Fibroblast of the conjunctiva (primary cell): ENCODE measurements at places on chromosomes 1 and 21.

DNA sequence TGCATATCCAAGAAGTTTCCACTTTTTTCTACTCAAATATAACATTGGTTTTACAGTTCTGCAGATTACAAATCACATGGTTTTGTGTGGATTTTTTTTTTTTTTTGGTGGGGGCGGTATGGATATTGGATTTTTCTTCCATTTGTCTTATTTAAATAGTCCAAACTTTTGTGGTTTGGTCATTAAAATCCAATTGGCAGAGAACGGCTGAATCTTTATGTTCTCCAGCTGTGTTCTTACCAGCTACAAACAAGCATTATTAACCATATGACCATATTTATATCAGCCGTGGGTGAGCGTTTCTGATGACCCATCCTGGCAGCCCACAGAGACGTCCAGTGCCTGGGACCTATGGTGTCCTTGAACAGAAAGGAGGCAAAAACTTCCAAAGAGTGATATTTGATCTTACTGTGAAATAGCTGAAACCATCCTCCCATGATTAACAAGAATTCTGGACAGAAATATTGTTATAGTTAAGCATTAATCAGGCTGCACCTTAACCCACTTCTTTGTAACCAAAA lies 200.4 kb downstream of the LYPLAL1 start:
- no peak for DNase-seq

DNA sequence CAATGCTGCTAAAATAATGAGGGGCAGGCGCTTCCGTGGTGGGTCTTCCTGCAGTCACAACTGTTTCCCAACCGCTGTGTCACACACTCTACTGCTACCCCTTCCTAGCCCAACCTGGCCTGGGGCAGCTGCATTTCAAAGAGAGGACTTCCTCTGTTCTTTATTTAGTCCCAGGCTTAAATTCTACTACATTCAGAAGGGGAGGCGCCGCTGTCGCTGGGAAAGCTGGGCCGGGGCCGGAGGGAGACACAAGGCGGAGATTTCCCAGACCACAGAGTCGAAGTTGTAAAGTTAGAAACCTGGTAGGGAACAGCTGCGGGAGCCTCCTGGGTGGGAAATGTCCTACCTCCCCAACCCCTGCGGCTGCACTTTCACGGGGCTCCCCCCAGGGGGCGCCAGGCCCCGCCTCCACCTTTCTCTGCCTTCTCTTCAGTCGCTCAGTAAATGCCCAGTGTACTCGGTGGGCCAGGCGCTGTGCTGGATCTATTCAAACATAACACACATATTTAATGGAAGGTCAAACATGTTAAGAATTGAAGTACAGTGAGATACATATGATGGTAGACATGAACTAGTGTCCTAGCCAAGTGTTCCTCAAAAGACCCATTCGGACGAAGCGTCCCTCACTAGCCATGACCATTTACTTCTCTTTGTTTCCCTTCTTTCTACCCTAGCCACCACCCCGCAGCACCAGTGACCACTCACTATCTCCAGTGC lies 23.1 kb downstream of the DYRK3 start:
- DNase-seq = no peak

- DNase-seq = no peak
These were observed 11.4 kb upstream of the MNDA start for GRCh38 chr1:158819461-158820443.

DNA sequence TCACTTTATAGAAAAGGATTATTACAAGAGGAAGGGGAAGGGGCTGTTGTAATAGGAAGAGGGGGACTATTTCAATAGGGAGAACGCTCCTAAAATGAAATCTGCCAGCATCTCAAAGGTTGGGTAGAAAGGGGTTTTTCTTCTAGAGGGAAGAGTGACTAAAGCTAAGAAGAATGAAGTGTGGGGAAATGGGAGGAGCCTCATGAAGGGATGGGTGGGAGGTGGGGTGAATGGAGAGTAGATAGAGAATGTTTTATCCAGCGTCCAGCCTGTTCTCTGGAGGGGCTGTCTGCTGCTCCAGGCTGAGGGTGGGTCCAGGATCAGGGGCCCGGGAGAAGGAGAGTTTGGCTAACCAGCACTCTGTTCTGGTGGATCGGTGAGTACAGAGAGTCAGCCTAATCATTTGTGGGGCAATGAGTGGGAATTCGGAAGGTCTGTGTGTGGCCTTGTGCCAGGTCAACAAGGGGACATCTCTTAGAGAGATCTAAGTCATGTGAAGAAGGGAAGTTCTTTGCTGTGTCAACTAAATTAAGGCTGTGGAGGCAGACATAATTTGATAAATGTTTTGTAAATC lies 25.2 kb downstream of the VN1R5 start:
- DNase-seq = no peak

DNA sequence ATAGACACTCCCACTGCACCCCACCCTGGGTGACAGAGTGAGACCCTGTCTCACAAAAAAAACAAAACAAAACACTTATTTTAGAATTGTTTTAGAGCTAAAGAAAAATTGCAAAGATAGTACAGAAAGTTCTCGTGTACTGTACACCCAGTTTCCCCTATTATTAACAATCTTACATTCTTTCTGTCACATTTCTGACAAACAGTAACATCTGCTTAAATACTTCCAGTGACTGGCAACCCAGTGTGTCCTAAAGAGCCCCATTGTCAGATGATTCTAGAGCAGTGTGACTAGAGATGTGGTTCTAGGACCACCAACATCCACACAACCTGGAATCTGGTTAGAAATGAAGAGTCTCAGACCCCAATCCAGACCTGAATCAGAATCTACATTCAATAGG lies 90.5 kb downstream of the LEPR start:
- DNase-seq = no peak

DNA sequence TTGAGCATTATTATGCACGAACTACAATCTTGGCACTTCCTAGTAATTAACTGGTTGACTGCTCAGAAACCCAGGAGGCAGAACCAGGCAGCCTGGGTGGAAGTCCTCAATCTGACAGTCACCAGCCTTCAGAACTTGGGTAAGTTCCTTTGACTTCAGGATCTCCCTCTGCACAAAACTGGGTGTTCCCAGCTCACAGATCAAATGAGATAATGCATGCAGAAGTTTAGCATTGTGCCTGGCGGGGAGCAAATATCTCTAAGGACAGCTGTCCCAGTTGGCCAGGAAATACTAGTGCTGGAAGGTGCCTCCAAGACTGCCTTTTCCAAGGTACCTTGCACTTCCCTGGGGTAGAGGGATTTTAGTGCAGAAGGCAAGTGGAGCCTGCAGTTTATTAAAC lies 294.8 kb downstream of the PCP4 start:
- DNase-seq = no peak

- no peak for DNase-seq
These were observed 108.0 kb downstream of the SGIP1 start for GRCh38 chr1:66641891-66642473.

DNA sequence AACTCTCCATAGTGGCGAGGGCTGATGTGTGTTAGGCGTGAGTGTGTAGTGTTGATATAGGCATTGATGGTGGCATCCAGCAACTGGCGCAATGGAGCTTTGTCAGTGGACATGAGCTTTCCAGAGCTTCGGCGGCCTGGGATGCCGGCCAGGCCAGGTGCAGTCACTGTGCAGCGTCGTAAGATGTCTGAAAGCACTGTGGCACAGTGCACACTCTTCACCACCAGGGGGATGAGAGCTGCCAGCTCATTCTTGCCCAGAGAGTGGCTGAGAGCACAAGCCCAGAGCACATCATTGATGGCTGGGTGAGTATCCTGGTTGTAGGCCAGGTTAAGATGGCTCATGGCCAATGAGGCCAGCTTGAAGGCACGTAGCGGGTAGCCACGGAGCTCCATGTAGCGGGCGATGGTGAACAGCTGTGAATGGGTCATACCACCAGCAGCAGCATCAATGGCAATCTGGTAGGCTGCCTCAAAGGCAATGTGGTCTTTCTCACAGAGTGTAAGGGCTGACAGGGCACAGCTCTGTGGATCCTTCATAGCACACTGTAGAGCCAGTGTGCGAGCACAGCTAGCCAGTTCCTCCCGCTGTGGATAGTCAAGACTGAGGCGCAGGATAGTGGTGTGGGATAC lies 6.7 kb downstream of the UROD start:
- peak; percentile 9 for DNase-seq

DNA sequence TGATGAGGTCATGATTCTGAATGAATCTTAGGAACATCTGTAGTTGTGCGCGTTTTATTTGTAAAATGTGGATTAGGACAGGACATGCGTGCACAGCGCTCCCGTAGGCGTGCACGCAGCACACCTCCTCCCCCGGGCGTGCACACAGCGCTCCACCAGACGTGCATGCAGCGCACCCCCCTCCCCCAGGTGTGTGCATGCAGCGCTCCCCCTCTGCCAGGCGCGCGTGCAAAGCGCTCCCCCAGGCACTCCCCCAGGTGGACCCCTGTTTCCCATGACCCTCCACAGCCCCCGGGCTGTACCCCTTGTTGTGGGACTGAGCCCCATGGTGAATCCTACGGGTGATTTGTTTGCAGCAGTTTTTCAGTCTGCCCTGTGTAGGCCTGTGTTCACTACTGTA lies 61.6 kb downstream of the S100B start:
- no peak for DNase-seq

DNA sequence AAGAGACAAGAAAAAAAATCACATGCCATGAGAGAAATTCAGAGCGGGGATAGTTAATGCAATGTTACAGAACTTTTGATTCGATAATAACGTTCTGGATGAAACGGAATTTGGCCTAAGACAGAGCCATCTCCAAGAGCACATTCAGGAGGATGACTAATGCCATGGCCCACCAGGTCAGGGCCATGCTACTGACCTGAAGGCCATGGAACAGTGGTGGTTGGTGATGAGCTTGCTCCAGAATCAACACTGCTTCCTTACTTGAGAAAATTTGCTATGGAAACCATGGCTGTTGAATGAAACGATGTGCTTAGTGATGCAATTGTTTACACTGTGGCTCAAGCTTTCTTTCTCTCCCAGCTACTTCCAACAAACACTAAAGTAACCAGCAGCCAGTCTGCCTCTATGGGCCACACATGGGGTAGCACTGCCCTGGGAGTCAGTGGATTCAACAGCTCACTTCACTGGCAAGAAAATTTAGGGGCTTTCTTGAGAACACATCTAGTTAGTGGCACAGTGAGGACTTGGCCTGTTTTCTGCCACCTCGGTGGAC lies 299.1 kb downstream of the PCP4 start:
- no peak for DNase-seq

- DNase-seq = no peak
These were observed 75.2 kb upstream of the LRRN2 start for GRCh38 chr1:204760757-204761156.

DNA sequence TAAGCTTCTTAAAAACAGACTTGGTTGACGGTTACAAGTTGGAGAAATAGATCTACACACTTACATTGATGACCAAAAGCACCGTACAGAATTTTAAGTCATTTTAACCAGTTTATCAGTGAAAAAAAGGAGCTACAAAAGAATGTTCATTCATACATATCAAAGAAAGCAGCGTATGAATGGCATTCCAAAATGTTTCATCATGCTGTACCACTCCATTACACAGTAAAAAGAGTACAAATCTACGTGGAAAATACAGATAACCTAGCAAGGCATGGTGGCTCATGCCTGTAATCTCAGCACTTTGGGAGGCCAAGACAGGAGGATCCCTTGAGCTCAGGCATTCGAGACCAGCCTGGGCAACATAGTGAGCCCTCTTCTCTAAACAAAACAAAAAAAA lies 40.3 kb downstream of the ZZZ3 start:
- no peak for DNase-seq

DNA sequence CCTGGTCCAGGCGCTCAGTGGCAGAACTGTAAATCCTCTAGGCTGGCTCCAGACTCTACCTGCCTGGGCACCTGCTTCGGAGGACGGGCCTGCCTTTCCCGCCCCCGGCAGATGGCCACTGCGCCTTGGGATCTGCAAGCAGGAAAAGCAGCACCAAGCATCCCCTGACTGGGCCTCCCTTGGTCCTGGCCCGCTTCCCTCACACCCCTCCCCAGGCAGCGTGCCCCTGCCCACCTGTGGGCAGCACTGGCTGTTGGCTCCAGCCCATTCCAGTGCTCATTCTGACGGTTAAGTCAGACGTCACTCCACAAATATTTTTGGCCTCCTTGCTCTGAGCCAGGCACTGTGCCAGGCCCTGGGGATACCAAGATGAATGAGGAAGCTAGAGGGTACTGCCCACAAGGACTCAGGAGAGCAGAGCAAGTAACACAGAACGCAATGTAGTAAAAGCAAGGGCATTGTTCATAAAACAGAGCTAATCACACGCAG lies 22.0 kb upstream of the BLACAT1 start:
- peak; percentile 47 for DNase-seq

DNA sequence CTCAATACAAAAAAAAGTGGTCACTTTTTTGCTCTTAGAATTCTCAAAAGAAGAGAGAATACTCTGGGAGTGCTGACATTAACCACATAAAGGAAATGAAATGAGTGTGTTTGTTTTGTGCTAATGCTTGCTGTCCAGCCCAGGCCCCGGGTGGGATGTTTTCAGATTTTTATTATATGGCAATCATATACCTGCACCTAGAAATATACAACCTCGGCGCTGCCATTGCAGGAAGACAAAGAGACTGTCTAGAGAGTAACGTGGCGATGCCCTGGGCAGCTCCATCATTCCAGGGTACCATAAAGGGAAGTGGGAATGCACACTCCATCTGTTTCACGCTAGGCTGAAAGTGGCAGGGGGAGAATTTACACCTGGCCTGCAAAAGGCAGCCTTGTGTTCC lies 7.1 kb downstream of the BACE2 start:
- DNase-seq = no peak

DNA sequence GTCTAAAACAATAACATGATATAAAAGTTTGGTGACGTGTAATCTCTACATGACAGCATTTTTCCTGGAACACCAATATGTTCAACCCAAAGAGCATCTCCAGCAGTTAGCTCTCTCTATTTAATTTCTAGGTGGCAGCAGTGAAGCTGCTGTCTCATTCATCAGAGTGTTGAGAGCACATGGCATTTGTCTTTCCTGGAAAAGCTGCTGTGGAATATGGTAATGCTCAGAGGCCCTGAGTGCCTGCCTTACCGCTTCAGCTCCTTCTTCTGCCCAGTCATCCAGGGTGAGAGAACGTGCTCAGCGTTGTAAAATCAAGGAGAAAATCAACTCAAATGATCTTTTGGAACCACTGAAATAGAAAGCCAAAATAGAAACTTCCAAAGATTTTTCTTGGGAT lies 640.7 kb downstream of the ADGRL2 start:
- no peak for DNase-seq

- DNase-seq = no peak
These were observed 49.0 kb downstream of the MAP10 start for GRCh38 chr1:232853994-232854797.

DNA sequence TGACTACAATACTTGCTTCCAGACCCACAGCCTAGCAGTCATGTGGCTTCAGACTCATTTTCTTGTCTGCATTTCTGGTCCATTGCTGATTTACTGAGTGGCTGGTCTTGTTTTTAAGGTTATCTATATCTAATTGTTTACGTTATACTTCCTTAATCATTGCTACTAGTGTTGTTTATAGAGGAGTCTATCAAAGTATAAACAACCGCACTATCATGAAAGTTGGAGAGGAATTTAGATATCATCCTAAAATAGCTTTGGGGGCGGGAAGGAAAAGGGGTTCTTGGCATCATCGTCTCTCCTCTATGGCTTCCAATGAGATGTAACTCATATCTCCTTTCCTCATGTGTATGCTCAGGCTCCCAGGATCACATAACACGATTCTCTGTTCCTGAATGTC lies 372.1 kb upstream of the PBX1 start:
- DNase-seq = no peak

GRCh38 chr1:15618655-15619525 lies 1.6 kb downstream of the DDI2 start:
- peak; percentile 81 for DNase-seq

GRCh38 chr1:233361876-233362275 lies 34.4 kb downstream of the MAP3K21 start:
- no peak for DNase-seq

- DNase-seq = no peak
These were observed 484.5 kb upstream of the TMPRSS15 start for GRCh38 chr21:18887922-18888602.
